ENCODE measurements at places on chromosomes 11 and 22.
A peak's percentile ranks its signal among the peaks of the same experiment; 100 is the strongest.

- DNase-seq: no peak
Measured at GRCh38 chr22:19621373-19622060, 92.8 kb upstream of the SEPTIN5 start.

DNA sequence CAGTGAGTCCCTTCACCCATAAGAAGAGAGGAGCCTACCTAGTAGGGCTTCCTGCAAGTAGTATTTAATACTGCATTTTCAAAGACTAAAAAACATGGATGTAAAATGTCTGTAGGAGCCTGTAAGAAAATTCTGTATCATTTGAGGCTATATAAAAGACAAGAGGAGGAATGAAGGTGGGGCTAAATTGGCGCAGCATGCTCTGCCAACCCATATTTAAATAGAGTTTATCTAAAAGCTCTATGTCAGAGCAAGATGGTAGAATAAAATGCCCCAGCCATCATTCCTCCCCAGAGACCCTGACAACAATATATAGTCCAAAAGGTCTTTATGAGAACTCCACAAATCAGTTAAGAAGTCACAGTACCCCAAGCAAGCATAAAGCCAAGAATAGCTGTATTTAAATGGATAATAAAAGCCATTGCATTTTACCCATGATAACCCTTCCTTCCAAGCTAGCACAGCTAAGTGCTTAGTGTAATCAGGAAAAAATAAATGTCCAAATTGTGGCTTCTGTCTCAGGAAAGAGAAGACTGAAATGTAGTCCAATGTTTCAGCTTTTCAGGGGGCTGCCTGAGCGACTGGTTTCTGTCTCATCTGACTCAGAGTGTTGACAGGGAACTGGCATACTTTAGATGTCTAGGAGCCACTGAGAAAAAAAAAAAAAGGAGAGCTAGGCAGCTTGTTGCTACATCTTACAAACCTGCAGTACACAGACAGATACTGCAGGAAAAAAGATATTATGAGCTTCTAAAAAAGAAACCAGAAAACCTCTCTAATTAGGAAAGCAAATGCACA, 258.6 kb downstream of the METTL15 start:
- DNase-seq: no peak

DNA sequence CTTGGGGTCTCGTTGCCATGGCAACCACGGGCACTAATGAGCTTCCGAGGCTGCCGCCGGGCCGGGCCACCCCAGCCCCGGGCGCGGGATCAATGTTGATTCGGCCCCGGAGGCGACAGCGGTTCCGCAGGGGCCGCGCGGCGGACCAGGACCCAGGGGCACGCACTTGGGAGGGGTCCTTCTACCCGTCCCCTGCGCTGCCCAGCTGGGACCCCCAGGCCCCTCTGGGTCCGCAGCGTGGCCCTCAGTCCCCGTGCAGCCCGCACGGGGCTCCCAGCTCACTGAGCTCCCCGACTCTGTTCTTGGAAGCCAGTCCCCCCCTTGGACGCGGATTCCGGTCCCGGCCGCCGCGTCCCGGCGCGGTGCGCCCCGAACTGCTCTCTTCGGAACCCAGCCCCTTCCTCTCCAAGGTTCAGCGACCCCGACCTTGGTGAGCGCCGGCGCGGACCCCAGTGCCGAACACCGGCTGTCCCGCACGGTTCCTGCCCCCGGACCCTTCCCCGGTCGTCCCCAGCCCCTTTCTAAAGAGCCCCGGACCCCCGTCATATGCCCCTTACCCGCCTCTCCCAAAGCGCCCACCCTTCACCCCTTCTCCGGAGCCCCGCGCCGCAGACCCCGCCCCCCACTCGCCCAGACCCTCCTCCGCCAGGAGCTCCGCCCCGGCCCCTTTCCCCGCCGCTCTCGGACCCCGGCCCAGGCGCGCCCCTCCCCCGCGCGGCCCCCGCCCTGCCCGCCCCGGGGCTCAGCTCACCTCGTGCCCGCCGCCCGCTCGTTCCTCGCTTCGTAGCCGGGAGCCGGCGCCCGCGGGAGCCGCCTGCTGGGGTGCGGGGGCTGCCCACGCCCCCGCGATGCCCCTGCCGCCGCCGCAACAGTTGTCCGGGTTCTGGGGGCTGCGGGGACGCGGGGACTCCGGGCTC, 18.3 kb upstream of the SHISAL1 start:
- no peak for DNase-seq

DNA sequence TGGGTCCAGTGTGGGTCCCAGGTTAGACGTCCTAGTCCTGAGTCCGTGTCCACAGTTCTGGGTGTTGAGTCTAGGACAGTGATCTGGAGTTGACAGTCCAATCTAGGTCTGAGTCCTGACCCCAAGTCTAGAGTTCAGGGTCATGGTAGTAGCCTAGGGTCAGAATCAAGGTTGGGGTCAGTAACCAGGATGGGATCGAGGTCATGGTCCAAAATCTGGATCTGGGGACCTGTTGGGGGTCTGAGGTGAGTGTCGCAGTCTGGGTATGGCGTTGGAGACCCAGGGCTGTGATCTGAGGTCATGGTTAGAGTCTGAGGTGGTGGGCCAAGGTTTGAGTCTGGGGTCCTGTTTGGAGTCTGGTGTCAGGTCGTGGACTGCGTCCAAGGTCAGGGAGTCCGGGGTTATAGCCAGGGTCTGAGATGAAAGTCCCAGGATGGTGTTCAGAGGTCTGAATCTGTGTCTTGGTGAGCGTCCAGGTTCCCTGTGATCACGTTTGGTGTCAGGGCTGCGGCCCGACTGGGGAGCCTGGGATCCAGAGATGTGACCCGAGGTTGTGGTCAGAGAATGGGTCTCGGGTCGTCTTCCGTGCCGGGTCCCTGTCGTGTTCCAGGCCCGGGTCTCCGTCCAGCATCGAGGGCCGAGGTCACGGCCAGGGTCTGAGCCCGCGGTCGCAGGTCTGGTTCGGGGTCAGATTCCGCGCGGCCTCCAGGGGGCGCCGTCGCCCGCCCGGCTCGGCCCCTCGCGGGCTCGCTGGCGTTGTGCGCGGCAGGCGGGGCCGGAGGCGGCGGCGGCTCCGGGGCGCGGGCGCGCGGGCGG, 432 bp upstream of the GRK2 start:
- peak; percentile 76 for DNase-seq

DNA sequence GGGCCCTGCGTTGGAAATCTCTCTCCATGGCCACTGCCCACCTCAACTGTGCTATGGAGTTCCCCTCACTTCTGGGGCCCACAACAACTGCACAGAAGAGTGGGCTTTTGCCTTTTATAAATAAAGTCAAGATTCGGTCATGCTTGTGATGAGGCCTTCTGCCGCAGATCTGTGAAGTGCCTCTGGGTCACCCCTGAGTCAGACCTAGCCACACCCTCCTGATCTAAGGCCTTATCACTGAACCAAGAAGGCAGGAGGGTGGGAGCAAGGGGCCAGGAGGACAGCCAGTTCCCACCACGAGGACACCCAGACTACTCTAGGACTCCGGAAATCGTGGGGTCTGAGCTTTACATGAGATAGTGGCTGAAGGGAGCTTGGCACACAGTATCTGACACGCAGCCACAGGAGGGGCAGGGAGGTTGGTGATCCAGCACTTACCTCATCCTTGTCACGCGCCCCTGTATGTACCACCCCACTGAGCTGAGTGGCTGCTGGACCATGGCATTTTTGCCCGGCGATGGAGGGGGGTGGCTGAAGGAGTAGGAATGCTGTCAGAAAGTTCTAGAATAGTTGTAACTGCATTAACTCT, 115.7 kb downstream of the ABTB2 start:
- no peak for DNase-seq

DNA sequence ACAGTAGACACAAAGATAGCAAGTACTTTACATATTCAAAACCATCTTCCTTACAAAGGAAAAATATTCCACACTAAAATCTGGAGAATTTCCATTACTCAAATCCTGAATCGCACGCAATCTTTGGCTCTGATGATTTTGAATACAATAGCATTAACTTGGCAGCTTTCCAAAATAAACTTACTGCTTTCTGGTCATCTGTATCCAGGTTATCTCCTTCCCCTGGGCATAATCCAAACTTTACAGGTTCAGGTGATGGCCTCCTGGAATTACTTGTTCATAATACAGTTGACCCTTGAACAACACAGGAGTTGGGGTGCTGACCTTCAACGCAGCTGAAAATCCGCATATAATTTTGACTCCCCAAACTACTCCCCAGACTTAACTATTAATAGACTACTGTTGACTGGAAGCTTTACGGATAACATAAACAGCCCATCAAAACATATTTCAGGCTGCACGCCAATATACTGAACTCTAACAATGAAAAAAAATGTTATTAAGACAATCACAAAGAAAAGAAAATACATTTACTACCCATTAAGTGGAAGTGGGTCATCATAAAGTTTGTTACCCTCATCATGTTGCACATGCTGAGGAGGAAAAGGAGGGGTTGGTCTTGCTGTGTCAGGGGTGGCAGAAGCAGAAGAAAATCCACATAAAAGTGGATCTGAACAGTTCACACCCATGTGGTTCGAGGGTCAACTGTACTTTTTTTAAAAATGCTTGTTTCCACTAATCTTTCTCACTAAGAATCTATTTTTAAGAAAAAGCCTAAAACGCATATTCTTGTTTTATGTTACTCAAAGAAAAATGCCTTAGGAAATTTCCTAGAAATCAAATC, 6.5 kb downstream of the MTMR2 start:
- DNase-seq: no peak

- DNase-seq: no peak
Measured at GRCh38 chr11:69326622-69327219, 32.8 kb downstream of the MYEOV start.

- DNase-seq: no peak
Measured at GRCh38 chr11:86161837-86162236, 82.7 kb upstream of the EED start.
